ENCODE measurements at places on chromosomes 7 and 10.

DNA sequence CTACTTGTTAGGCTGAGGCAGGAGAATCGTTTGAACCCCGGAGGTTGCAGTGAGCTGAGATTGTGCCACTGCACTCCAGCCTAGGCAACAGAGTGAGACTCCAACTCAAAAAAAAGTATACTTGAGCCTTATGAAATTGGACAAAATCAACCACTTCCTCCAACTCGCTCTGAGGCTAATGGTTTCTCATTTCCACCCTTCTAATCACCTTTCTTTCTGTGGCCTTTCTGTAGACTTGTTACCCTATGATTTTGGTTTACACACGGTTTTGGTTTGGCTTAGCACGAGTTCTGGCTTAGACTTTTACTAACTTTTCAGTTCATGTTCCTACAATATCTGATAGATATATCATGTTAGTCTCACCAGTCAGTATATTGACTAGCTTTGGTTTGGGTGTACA, 152.0 kb downstream of the PHTF2 start:
- no peak for DNase-seq

DNA sequence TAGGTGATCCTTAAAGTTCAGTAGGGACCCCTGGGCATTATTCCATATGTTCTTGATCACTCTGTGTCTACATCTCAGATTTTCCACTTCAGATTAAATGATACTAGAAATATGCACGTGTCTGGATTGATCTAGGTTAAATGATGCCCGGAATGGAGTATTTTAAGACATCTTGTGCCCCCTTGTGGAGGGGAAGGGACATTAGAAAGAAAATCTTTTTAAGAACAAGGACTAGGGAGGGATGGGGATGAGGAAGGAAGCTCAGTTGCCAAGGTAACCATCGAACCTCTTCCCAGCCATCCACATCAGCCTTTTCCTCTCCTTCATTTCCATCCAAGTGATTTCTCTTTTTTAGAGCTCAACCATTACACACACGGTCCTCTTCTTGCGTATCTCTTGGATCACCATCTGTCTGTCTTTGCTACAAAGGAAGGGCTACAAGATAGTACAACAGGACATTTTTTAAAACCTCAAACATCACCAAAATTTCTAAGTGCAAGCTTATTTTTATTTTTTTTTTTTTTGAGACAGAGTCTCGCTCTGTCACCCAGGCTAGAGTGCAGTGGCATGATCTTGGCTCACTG, 40.5 kb downstream of the PRSS2 start:
- no peak for DNase-seq

GRCh38 chr7:17312641-17313040, 14.2 kb downstream of the AHR start:
- DNase-seq = no peak

DNA sequence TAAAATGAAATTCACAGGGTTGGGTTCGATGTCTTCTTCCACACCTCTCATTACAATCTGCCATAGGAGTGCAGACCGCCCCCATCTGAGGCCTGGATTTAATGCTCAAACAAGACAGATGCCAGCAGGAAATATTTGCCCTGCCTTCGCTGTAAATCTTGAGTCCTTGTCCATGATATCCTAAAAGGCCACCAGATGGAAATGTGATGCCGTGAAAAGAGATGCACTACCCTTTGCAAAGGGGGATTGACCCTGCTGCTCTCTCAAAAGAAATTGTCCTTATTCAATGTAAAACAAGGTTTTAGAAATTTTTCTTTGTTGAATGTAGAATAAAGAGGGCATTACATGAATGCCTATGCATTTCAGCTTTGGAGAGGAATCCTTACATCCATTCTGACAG, 37.5 kb downstream of the AGAP4 start:
- no peak for DNase-seq

DNA sequence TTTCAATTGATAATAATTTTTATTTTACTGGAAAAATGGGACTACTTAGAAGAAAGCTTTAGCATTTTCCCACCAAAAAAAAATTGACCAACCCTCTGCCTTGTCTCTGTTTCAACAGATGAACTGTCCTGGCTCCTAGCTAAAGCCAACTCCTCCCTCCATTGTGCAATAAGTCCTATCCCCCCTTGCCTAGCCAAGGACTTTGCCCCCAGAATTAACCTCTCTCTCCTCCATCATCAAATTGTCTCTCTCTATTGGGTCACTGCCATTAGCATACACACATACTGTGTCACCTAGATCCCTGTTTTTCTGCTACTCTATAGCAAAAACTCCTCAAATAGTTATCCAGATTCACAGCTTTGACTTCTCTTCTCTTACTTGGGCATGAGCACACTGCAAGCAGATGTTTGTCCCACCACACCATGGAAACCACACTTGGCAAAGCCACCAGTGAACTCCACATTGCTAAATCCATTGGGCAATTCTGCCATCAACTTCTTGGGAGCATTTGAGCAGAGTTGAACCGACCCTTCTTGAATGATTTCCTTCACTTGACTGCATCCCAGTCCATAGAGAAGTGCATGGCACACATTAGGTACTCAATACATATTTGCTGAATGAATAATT, 91.4 kb upstream of the NEBL start:
- DNase-seq = no peak
